Activated CD8-positive, alpha-beta memory T cell treated with anti-CD3 and anti-CD28 coated beads for 4 hours (primary cell): ENCODE measurements at places on chromosomes 12 and 14.

DNA sequence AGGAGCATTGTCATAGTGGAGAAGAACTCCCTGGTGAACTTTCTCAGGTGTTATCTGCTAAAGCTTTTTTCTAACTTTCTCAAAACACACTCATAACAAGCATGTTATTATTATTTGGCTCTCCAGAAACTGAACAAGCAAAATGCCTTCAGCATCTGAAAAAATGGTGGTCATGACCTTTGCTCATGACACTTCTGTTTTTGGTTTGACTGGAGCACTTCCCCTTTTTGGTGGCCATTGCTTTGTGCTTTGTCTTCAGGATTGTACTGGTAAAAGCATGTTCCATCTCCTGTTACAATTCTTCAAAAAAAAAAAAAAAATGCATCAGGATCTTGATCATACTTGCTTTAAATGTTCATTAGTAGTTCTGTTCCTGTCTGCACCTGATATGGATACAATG is 1241.6 kb upstream of the USP15 start:
- no peak for DNase-seq

- no peak for DNase-seq
These were observed 23.7 kb downstream of the ANKRD9 start for GRCh38 chr14:102485693-102486512.

DNA sequence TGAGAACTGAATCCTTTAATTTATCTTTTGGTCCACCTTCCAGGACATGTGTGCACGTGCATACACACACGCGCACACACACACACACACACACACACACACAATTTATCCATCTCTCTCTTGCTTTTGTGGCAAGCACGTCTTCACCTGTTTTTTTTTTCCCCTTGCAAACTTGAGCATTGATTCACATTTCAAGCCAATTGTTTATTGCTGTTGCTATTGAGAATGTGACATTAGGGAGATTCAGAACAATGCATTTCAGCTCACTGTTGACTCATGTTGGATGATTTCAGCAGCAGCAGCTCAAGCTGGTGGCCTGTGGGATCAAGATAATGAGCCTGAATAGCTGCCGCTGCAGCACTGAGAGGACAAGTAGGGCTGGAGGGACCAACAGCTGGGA is 128.9 kb downstream of the SNAPC1 start:
- no peak for DNase-seq

DNA sequence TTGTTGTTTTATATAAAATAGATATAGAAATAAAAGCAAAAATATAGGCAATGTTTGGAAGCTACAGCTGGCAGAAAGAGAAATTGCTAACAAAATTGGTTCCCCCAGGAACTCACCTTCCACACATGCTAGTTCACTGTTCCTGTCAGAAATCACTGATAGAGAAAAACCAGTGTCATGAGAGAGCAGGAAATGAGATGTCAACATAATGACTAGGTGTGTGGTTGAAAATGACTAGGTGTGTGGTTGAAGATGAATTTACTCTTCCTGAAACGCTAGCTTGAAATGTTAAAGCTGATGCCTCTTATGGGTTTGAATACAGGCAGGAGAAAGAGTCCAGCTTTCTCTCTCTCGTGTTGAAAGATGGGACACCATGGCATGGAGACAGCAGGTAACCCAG is 216.3 kb downstream of the C12orf42 start:
- no peak for DNase-seq

DNA sequence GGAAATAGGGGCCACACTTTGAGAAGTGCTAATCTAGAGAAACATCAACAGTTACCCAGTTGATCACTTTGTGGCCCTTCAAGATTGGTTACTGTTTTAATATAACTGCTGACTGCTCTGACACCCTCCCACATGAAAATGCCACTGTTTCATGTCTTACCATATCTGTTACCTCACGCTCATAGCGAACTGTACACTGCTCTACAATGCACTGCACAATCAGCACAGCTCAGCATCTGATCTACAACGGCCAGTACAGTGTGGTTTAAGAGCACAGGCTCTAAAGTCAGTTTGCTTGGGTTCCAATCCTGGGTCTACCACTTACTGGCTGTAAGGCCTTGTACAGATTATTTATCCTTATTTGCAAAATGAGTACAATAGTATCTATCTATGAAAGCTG is 39.1 kb downstream of the SPPL3 start:
- no peak for DNase-seq

DNA sequence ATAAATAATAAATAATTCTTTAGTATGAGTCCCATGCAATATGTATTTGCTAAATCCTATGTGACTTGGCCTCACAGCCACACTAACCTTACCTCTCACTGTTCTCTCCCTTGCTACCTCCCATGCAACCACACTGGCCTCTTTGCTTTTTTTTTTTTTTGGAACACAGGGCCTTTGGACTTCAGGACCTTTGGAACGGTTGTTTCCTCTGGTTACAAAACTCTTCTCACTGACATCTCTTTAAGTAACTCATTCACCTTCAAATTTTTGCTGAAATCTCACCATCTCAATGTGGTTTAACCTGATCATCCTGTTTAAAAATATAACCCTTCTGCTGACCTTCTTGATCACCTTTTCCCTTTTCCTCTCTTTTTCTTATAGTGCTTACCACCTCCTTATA is 194.0 kb downstream of the SSPN start:
- DNase-seq, result no peak

- no peak for DNase-seq
These were observed 376.6 kb upstream of the TBX3 start for GRCh38 chr12:115060477-115061168.
